CD4-positive, alpha-beta T cell treated with Interleukin-17A for 4 hours (primary cell): ENCODE measurements at places on chromosomes 12 and 14.

DNA sequence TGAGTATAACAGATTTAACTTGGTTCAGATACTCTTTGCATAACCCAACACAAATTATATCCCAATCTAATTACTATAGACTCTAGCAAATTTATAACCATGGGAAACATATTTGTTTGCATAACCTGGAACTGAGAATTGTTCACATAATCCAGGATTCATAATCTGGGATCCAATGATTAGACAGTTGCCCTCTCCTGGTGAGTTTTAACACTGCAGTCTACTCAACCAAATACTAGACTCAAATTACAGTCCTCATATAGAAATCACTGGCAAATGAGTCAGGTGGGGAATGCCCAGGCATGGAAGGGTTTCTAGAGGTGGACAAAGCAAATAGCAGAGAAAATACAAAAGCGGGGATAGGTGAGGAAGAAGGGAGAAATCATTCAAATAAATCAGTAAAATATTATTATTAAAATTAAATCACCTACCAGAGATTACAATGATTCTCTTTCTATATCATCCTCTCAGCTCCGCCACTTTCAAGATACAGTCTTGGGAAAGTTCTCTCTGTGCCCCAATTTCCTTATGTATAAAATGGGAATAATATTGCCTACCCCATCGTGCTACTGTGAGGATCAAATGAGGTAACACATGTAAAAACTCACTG, 9.4 kb downstream of the GCH1 start:
- DNase-seq, result peak; percentile 36

- no peak for DNase-seq
These were observed 9.8 kb upstream of the EML5 start for GRCh38 chr14:88802596-88802995.

GRCh38 chr12:50419112-50419909, 18.6 kb downstream of the LARP4 start:
- DNase-seq, result no peak

GRCh38 chr12:124433147-124433874, 134.1 kb downstream of the NCOR2 start:
- DNase-seq, result no peak

GRCh38 chr12:118625050-118625675, 248.8 kb downstream of the SUDS3 start:
- no peak for DNase-seq

- no peak for DNase-seq
These were observed 17.6 kb downstream of the CALCOCO1 start for GRCh38 chr12:53709671-53710070.

DNA sequence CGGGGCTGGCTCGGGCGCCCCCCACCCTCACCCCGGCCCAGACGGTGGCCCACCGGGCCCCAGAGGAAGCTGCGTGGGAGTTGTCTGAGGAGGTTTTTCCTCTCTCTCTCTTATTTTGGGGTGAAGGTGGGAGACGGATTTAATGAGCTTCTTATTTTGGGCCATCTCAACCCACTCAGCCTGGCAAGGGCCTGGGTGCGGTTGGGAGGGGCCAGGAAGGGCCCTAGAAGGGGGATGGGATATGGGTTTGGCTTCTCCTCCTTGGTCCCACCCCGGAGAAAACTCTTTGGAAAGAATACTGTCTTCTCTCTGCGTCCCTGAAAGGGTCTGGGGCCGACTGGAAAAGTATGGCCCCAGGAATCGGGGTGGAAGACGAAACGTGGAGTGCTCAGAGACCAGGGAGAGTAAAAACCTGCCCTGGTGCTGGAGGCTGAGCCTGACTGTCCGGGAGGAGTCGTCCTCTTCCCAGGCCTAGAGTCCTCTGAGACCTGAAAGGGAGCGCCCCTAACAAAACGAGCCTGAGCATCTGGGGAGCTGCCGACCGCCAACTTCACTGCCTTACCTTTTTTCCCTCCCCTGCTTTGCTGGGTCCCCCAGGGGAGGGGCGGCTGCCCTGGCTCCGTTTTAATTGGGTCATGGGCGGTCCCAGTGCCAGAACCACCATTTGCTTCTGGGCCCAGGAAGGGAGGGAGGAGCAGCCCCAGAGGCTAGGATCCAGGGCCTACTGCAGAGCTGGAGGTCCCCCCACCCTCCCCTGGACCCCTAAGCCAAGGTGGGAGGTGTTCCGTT, 1.6 kb downstream of the MMP14 start:
- no peak for DNase-seq

GRCh38 chr12:14199455-14200198, 165.9 kb upstream of the ATF7IP start:
- DNase-seq, result no peak

DNA sequence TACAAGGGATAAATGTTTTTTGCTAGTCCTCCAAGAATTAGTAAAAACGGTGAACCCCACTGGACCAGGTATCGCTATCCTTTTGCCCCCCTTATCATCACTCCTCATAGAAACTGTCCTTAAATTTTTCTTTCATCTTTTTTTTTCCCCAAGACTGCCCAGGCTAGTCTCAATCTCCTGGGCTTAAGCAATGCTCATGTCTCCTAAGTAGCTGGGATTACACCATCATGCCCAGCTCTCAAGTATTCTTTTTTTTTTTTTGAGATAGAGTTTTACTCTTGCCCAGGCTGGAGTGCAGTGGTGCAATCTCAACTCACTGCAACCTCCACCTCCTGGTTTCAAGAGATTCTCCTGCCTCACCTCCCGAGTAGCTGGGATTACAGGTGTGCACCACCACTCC, 9.7 kb downstream of the IRF2BPL start:
- DNase-seq, result no peak

GRCh38 chr14:42428996-42429395, 822.3 kb downstream of the LRFN5 start:
- DNase-seq, result no peak

GRCh38 chr12:49893753-49894750, 9.6 kb downstream of the FAIM2 start:
- no peak for DNase-seq

GRCh38 chr14:37819155-37820015, 224.0 kb downstream of the TTC6 start:
- no peak for DNase-seq

GRCh38 chr12:129226851-129227250, 373.6 kb downstream of the GLT1D1 start:
- no peak for DNase-seq

- no peak for DNase-seq
These were observed 118.7 kb upstream of the PTPRQ start for GRCh38 chr12:80325167-80325959.

- DNase-seq, result no peak
These were observed 18.0 kb upstream of the TMEM260 start for GRCh38 chr14:56561606-56562005.

DNA sequence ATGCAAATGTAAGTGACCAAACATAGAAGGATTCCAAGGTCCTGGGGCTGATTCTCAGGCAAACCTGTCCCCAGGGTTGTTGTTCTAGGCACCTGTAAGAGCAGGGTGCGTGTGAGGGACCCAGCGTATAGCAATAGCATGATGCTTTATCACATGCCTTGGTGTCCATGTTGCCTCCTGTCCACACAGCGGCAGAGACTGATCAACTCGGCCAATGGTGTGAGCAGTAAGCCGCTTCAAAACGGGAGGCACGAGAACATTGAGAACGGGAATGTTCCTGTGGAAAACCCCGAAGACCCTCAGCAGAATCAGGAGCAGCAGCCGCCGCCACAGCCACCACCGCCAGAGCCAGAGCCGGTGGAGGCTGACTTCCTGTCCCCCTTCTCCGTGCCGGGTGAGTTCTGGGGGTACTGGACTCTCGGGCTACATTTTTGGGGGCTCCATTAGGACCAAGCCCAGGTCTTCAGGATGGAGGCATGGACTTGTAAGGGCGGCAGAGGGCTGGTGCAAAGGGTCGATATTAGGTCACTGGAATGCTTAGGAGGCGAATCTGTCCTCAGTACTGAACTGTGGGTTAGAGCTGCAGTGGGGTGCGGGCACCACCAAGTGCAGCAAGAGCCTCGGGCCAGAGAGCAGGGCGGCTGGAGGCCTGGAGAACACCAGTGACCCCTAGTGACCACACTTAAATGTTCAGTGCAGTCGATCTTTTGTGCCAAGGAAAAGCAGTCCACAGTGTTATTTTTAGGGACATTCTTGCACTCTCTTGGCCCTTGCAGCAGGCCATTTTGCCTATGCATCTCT, 57.2 kb upstream of the RIN3 start:
- DNase-seq, result no peak

- DNase-seq, result no peak
These were observed 447.3 kb downstream of the NELL2 start for GRCh38 chr12:44428825-44429224.

GRCh38 chr12:1322821-1323220, 271.6 kb downstream of the FBXL14 start:
- no peak for DNase-seq

GRCh38 chr14:26621807-26622560, 24.2 kb upstream of the NOVA1 start:
- DNase-seq, result no peak

DNA sequence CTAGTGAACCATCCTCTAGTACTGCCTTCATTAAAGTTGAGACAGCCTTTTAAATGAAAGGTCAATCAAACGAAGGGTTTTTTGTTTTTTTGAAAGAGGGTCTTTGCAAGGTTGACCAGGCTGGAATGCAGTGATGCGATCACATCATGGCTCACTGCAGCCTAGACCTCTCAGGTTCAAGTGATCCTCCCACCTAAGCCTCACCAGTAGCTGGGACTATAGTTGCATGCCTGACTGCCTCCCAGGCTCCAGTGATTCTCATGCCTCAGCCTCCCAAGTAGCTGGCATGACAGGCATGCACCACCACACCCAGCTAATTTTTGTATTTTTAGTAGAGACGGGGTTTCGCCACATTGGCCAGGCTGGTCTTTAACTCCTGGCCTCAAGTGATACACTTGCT, 114.6 kb upstream of the SINHCAF start:
- no peak for DNase-seq
